Activated gamma-delta T cell (primary cell): ENCODE measurements at places on chromosomes 16 and 17.

DNA sequence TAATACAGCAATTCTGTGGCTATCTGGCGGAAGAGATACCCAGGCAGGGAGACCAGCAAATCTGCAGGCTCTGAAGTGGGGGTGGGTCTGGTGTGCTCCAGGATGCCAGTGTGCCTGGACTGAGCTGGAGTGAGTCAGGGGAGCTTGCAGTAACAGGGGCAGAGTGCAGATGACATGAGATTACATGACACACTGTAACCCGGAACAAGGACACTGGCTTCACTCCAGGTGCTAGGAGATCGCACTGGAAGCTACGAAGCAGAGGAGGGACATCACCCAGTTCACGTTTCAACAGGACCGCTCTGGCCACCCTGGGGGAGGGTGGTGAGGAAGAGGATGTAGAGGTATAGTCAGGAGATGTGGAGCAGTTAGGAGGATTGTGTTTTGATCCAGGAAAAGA, 475.6 kb downstream of the CDH13 start:
- DNase-seq, result no peak

GRCh38 chr16:78884204-78884603, 716.3 kb downstream of the MAF start:
- DNase-seq, result no peak

DNA sequence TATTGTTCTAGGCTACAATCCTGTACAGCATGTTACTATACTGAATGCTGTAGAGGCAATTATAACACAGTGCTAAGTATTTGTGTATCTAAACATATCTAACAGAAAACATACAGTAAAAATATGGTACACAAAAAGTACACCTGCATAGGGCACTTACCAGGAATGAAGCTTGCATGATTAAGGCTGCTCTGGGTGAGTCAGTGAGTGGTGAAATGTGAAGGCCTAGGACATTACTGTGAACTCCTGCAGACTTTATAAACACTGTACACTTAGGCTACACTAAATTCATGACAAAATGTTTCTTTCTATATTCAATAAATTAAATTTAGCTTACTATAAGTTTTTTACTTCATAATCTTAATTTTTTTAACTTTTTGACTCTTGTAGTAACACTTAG, 37.1 kb downstream of the AMFR start:
- DNase-seq, result no peak

DNA sequence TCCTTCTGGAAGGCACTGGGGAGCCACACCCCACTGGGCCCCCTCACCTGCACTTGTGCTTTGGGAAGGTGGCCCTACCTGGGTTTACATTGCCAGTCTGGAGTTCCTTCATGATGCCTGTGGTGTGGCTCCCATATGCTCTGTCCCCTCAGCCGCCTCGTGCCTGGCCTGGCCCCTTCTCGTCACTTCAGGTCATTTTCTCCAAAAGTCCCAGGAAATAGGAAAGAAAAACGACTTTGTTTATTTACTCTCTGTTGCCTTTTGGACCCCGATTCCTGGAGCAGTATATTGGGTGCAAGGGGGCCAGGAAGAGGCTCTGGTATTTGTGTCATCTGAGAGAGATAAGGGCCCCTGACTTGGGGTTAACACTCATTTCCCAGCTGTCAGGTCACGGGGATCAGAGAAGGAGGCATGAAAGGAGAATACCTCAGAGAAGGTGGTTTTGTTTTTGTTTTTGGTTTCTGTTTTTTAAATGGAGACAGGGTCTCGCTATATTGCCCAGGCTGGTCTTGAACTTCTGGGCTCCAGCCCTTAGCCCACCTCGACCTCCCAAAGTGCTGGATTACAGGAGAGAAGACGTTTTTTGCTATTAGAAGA, 4.7 kb downstream of the SOCS3 start:
- no peak for DNase-seq

GRCh38 chr16:85752511-85753420, 1.9 kb upstream of the C16orf74 start:
- no peak for DNase-seq
